ENCODE measurements at places on chromosomes 11 and 22. TPM values are rescaled to one million over a fixed set of nuclear protein-coding genes. Genes with fewer than 3 reads are reported as not detected.

DNA sequence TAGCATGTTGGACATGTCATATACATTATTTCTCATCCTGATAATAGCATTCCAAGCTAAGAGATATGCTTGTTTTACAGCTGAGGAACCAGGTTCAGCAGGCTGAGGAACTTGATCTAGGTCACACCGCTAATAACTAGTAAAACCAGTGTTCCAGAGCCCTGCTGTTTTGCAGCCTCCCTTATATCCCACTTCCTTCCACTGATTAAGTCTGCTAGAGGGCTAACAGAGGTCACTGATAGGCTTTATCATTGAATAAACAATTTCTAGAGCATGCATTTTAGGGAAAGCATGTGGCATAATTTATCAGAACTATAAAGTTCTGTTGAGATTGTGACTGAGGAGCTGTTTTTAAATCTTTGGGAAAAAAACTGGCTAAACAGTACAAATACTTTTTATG is 54.0 kb downstream of the UVRAG start:
- DNase-seq, result no peak

DNA sequence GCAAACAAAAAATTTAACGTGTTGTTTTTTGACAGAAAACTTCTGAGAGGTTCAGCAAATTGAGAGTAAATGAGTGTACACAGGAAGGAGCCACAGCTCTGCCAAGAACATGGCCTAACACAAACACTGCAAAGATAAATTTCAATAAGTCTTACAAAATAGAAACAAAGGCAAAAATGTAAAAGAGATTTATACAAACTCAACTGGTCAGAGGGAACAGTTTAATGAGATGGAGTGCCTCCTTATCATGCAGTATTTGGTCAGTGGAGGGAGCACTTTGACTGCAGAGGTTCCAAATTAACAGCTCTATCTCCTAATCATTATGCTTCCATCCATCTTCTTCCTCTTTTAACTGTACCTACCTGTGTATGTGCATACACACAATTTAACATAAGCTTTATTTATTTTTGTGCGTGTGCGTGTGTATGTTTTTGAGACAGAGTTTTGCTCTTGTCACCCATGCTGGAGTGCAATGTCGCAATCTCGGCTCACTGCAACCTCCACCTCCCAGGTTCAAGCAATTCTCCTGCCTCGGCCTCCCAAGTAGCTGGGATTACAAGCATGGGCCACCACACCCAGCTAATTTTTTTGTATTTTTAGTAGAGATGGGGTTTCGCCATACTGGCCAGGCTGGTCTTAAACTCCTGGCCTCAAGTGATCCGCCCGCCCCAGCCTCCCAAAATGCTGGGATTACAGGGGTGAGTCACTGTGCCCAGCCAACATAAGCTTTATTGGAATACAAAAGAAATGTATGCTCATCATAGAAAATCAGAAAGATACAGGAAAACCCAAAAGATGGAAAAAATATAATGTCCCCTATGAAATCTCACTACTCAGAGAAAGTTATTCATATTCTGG is 111.9 kb downstream of the MRTFA start:
- DNase-seq, result no peak

GRCh38 chr11:122634501-122634900 is 21.0 kb upstream of the UBASH3B start:
- no peak for DNase-seq

SPI1 gene
- total RNA-seq, result 0.20 TPM

- DNase-seq, result no peak
Measured at GRCh38 chr11:81897639-81898038, 836.0 kb downstream of the FAM181B start.

APOA5 gene
- not detected for total RNA-seq

NUP98 gene
- total RNA-seq, result 98.0 TPM

DNA sequence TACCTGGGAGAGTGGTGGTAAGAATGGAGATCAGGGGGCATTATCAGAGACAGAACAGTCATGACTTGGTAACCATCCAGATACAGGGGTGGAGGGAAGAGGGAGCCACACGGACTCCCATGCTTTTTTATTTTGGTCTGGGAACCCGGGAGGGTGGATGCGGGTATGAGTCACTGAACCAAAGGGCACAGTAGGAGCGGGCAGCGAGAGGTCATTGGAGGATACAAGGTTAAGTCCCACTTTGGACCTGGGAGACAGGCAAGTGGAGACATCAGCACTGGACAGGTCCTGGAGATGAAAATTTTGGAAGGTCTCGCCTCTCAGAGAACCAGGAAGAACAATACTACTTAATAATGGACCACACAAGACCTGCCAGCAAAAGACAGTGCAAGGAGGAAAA is 6.7 kb downstream of the HDHD5 start:
- no peak for DNase-seq
